ENCODE measurements at places on chromosomes 12 and 14.

DNA sequence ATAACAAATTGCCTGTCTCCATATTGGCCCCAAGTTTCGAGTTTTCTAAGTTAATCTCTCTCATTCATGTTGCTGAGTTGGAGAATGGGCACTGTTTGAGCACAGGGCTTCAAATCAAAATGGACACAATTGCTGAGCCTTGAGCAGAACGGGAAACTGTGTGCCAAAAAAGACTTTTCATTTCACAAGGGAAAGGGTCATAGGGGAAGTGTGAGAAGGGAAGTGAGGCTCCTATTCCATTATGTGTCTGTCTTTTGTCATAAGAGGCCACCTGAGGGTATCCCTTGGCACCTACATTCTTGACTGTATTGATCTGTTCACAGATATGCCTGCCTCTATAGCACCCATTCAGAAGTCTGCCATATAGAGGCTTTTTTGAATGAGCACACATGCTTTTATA, 59.1 kb downstream of the TTLL5 start:
- DNase-seq, result no peak

GRCh38 chr12:118183155-118183554, 47.2 kb downstream of the PEBP1 start:
- DNase-seq, result no peak

- no peak for DNase-seq
Measured at GRCh38 chr14:103624860-103625259, 4.2 kb upstream of the KLC1 start.

GRCh38 chr12:41224066-41224465, 35.9 kb downstream of the PDZRN4 start:
- DNase-seq, result no peak

GRCh38 chr12:108955225-108955835, 65.5 kb downstream of the SVOP start:
- no peak for DNase-seq

GRCh38 chr12:104752016-104752415, 206.1 kb downstream of the SLC41A2 start:
- DNase-seq, result no peak

- DNase-seq, result no peak
Measured at GRCh38 chr12:51827925-51828818, 20.3 kb downstream of the FIGNL2 start.

GRCh38 chr14:24688030-24688658, 54.2 kb upstream of the GZMB start:
- DNase-seq, result no peak

GRCh38 chr12:10358131-10358530, 31.7 kb downstream of the KLRK1 start:
- DNase-seq, result no peak

DNA sequence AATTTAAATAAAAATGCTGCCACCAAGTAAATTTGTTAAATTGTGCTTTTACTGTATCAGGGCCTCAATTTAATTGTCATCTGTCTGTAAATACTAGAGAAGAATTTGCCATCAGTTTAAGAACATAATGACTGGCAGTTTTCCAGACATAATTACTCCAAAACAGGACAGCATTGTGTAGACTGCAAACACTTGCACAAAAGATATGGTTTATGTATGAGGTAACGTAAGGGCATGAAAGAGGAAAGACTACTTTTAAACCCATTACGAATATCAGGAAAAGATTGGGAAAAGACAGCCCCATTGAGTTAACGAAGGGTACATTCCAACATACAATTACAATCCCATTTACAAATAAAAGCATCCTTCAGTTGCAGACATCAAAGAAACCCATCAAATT, 59.8 kb upstream of the KRR1 start:
- DNase-seq, result peak; percentile 9

- DNase-seq, result no peak
Measured at GRCh38 chr14:105335735-105336476, 21.4 kb downstream of the PACS2 start.

DNA sequence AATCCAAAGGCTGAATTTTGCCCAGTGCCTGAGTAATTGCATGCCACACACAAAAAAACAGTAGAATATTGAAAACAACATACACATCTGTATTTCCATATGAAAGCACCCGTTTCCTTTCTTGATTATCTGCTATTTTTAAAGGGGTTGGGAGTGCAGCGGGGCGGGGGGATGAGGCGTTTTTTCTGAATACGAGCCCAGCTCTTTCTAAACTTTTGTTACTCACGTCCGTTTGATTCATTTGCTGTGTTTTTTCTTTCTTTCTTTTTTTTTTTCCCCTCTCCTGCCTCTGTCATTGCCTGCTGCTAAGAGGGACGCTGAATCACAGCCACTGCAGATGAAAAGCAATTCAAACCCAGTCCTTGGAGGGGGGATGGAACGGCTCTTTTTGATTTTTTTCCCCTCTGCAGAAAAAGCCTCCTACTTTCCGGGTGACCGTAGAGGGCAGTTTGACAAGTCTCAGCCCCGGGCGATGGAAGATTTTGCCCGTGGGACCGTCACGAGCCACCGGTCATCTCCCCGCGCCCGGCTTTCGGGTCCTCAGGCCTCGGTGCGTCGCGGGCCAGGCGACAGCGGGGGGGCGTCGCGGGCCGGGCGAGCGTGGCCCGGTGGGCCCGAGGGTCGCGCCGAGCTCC, 572 bp upstream of the RASSF8 start:
- no peak for DNase-seq

GRCh38 chr12:98211909-98212695, 303.3 kb upstream of the TMPO start:
- DNase-seq, result no peak

DNA sequence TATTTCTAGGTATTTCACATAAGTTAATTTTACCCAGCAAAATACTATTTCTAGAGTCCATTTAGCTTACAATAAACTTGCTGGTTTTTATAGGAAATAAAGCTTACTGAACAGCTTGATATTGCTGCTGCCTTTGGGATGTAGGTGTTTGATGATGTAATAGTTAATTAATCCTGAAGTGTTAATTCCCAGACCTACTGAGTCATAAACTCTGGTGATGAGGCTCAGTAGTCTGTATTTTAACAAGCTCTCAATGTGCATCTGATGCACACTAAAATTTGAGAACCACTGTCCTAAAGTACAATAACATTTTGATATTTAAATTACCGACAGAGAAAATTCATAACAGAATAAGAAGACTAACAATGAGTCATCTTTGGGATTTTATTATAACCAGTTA, 168.4 kb downstream of the FUT8 start:
- DNase-seq, result no peak

GRCh38 chr14:102120888-102121287, 18.8 kb upstream of the WDR20 start:
- no peak for DNase-seq

GRCh38 chr14:81772381-81772780, 238.7 kb upstream of the SEL1L start:
- no peak for DNase-seq

- DNase-seq, result no peak
Measured at GRCh38 chr12:102622618-102623017, 142.3 kb upstream of the IGF1 start.

GRCh38 chr12:25284024-25284423, 33.3 kb upstream of the KRAS start:
- DNase-seq, result no peak

DNA sequence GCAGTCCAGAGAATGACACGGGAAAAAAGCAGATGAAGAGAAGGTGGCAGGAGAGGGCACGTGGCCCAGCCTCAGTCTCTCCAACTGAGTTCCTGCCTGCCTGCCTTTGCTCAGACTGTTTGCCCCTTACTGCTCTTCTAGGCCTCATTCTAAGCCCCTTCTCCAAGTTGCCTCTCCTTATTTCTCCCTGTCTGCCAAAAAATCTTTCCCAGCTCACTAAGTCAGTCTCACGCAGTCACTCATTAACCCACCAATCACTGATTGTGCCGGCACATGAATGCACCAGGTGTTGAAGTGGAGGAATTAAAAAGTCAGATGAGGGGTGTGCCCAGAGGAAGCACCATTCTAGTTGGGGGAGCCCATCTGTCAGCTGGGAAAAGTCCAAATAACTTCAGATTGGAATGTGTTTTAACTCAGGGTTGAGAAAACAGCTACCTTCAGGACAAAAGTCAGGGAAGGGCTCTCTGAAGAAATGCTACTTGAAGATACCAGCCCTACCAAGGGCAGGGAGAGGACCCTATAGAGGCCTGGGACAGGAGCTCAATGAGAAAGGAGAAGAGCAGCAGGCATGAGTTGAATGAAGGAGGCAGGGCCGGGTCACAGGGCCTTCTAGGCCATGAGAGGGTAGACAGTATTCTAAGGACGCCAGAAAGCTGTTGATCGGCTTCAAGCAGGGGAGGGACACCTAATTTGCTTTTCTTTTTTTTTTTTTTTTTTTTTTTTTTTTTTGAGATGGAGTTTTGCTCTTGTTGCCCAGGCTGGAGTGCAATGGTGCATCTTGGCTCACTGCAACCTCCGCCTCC, 40.9 kb downstream of the DAD1 start:
- DNase-seq, result no peak

GRCh38 chr12:114443607-114444421, 37.9 kb upstream of the TBX5 start:
- DNase-seq, result no peak

DNA sequence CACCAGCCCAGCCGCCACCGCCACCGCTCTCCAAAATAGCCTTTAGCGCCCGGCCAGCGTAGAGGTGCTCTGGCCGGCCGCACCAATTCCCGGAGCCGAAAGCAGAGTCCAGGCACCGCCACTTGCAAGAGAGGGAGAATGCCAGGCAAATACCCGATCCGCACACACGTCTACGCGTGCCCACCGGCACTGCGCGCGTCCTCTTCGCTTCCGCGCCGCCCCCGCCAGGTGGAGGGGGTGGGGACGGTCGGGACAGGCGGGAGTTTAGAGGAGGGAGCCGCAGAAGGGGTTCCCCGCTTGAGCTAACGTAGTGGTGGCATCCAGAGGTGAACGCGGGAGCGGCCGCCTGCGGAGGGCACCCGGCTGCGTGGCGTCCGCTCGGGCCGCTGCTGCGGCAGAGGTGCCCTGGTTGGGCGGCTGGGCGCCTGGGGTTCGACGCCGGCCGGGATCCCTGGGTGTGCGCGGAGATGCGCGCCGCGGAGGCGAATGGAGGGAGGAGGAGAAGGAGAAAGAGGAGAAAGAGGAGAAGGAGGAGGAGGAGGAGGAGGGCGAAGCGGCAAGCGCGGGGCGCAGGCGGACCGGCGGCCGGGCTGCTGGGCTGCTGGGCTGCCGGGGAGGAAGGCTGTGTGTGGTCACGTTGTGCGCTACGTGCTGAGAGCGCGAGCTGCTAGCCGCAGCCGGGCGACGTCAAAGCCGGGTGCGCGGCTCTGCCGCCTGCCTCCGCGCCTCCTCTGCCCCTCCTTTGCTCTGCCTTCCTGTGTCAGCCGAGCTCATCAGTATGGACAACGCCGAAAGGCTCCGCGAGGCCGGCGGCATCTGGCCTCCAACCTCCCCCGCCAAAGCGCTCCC, at the start of gene MDGA2:
MDGA2 (minus strand) TSS at position 140 of the 849 bp plus-strand sequence.
- no peak for DNase-seq

DNA sequence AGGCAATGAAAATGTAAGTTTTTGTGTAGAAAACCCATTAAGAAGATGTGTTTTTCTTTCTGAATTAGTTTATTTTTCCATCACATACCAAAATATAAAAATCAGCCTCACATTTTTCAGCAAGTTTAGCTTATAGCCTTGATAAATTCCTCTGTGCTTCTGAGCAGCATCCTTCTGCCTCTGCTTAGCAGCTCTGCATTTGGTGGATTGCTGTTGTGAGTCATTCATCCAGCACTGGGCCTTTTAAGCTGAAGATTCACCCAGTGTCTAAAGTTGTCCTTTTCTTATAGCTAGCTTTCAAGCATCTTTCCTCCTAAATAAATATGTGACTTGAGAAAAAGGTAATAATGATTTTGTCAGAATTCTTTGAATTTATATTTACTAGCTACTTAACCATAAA, 206.1 kb downstream of the PCNX1 start:
- DNase-seq, result no peak

- DNase-seq, result no peak
Measured at GRCh38 chr14:92022036-92022435, 17.8 kb downstream of the TRIP11 start.

GRCh38 chr14:73661872-73662271, 17.1 kb downstream of the DNAL1 start:
- DNase-seq, result no peak

DNA sequence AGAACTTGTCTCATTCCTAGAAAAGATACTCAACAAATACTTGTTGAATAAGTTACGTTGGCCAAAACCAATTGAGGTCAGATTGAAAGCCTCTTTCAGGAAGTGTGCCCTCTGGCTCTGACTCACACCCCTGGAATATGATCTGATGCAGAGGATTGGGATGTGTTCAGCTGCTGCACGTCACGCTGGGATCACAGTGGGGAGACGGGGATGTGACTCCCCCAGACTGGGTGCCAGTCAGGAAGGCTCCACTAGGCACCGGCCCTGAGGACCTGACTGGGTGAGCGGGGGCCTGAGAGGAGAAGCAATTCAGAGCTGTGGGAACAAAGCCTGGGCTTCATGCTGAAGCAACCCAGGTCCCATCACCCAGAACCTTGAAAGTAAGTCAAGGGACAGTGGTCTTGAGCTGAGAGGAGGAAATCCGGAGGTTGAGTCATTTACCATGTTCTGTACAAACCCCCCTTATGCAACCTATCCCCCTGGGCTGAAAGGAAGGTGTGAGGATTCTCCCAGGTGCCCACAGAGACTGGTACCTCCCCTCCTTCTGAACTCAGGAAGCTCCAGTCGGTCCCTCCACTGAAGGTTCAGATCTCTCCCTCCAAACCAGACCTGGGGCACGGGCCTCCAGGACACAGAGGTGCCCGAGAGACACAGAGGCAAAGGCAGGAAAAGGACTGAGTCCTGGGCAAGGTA, 3.9 kb downstream of the CEBPE start:
- no peak for DNase-seq

DNA sequence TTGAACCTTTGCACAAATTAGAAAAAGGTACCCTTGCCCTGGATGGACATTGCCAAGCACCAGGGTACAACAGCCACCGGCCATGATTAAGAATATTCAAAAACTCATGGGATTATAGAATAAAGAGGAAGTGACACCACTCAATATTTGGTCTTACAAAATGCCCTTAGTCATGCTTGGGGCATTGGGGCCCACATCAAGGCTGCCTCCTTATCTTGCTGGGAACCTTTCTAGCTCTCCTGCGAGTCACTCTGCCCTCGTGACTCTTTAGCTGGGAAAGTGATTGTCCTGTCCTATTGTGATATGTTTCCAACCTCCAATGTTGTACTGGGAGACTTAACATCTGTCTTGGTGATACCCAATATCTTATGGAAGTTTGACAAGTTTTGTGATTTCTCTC, 57.8 kb downstream of the GTF2A1 start:
- DNase-seq, result no peak

GRCh38 chr12:118874698-118875548, 106.4 kb upstream of the SRRM4 start:
- no peak for DNase-seq

DNA sequence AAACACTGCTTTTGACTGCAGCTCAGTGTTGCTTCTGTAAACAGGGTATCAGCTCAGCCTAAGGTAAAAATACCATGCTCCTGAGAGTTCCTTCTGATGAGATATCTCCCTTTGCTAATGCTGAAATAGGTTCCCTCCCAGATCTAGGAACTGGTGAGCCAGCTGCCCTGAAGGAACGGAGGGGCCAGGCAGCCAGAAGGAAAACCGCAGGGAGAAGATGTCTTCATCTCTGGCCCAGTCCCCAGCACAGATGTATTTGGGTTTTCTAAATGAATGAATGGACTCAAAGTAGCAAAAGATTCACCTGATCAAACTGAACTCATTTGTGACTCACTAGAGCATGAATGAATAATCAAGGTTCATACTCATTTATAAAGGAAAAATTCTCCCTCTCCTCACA, 247.8 kb downstream of the MSRB3 start:
- DNase-seq, result no peak
